ENCODE measurements at places on chromosomes 13 and 19. TPM values are rescaled to one million over a fixed set of nuclear protein-coding genes. Genes with fewer than 3 reads are reported as not detected.
A peak's percentile ranks its signal among the peaks of the same experiment; 100 is the strongest.

DNA sequence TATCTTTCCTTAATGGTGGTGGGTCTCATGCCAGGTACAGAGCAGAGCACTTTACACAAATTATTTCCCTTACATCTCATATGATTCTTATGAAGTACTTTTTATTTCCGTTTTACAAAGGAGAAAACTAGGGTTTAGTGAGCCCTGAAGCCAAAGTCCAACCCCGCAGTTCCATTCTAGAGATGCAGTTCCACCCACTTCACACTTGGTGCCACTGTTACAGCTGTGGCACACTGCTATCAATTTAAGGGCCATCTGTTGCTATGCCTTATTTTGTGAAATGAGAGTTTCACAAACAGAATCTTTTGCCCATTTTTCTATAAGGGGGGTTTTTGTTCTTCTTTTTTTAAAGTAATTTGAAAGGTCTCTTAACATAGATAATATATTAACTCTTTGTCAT lies 12.9 kb downstream of the MIPEP start:
- no peaks in the 10 kb centered on the region for H3K27me3 ChIP-seq
- no peak overlapping the region for H3K27ac ChIP-seq
- H3K36me3 ChIP-seq = no peaks in the 10 kb centered on the region
- no peak overlapping the region for H3K4me3 ChIP-seq
- H3K4me1 ChIP-seq = no peaks in the 10 kb centered on the region
- DNase-seq = no peak

DNA sequence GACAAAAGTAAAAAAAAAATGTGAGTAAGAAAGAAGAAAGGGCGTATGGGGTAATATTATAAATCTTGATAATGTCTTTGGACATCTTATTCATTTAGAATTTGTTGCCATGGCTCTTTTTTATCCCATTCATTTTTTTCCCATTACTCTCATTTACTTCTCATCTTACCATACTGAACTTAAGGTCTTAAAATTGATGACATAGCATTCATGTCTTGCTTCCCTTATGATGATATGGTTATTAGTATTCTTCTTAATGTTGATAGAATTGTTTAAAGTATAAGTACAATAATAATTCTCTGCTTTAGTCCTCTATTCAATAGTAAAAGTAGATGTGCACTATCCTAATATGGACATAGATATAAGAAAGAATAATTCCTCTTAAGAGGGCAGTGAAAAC lies 204.1 kb upstream of the KLF12 start:
- no peak overlapping the region for H3K27ac ChIP-seq
- no peak overlapping the region for H3K4me3 ChIP-seq
- H3K4me1 ChIP-seq = no peaks in the 10 kb centered on the region
- no peaks in the 10 kb centered on the region for H3K27me3 ChIP-seq

DNA sequence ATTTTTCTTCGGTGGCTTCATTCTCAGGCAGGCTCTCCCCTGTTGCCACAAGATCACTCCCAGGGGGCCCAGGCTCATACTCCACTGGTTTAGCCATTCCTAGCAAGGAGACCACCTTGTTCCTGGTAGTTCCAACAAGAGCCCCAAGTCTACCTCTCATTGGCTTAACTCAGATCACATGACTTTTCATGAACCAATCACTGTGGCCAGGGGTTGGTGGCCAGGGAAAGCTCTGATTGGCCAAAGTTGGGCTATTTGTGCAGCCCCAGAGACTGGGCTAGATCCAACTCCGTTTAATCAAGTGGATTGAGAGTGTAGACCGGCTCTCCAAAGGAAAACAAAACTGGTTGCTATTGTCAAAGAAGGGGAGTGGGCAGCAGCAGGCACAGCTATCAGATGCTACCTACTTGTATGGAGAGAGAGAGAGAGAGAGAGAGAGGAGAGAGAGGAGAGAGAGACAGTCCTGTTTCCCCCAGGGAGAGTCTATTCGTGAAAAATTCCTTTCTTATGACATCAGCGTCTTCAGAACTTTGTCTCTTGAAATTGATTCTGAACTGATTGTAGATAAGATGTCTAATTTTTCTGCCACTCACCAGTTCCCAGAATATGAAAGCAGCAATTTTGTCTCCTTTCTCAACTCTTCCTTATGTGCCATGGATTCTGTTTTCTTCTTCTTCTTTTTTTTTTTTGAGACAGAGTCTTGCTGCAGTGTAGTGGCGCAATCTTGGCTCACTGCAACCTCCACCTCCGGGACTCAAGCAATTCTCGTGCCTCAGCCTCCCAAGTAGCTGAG lies 5.9 kb downstream of the CEACAM19 start:
- no peaks in the 10 kb centered on the region for H3K36me3 ChIP-seq
- no peak overlapping the region for H3K4me3 ChIP-seq
- no peaks in the 10 kb centered on the region for H3K27me3 ChIP-seq

- H3K27ac ChIP-seq = peak overlapping the region; percentile 90
- peaks cover 9% of the 10 kb centered on the region for H3K4me1 ChIP-seq
- H3K36me3 ChIP-seq = peaks cover 40% of the 10 kb centered on the region
- peak overlapping the region; percentile 70 for H3K4me3 ChIP-seq
- H3K27me3 ChIP-seq = no peaks in the 10 kb centered on the region
Measured at GRCh38 chr19:13765395-13766094, 1.2 kb downstream of the MRI1 start.

GRCh38 chr13:85303630-85304029 lies 495.6 kb downstream of the SLITRK6 start:
- H3K27me3 ChIP-seq = no peaks in the 10 kb centered on the region
- no peaks in the 10 kb centered on the region for H3K4me1 ChIP-seq
- no peak for DNase-seq
- no peak overlapping the region for H3K4me3 ChIP-seq
- H3K27ac ChIP-seq = no peak overlapping the region

DNA sequence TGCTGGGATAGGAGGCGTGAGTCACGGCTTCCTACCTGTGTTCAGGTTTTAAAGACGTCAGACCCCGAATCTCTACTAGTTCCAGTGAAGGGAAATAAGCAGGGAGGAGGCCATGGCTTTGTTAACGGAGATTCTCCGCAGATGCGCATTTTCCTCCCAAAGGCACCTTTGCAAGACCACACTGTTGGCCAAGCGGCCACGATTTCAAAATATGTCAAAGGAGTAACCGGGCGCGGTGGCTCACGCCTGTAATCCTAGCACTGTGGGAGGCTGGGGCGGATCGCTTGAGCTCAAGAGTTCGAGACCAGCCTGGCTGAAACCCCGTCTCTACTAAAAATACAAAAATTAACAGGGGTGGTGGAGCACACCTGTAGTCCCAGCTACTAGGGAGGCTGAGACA lies 21.9 kb downstream of the ZNF763 start:
- H3K4me3 ChIP-seq = no peak overlapping the region
- H3K27ac ChIP-seq = peak overlapping the region; percentile 95

- H3K4me3 ChIP-seq = no peak overlapping the region
- H3K4me1 ChIP-seq = no peaks in the 10 kb centered on the region
- no peaks in the 10 kb centered on the region for H3K36me3 ChIP-seq
- H3K27ac ChIP-seq = no peak overlapping the region
- no peak for DNase-seq
Measured at GRCh38 chr13:80586356-80586755, 245.4 kb upstream of the SPRY2 start.

DNA sequence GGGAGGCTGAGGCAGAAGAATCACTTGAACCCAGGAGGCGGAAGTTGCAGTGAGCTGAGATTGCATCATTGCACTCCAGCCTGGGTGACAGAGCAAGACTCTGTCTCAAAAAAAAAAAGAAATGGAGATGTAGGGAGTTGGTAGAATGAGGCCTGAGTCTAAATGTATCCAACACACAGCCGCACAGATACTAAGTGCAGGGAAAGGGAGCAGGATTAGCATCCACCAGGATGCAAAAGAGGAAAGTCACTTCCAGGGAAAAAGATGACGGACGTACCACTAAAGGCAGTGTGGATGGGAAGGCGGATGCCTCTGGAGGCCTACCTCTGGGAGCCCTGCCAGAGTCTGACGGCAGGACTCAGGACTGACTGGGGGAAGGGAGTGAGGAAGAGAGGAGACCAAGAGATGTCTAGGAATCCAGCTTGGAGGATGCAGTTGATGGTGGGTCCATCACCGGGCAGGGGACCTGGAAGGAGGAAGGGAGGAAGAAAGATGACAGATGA lies 6.8 kb downstream of the FAM98C start:
- DNase-seq = no peak
- H3K27ac ChIP-seq = no peak overlapping the region
- peaks cover 14% of the 10 kb centered on the region for H3K36me3 ChIP-seq
- H3K4me3 ChIP-seq = no peak overlapping the region

DNA sequence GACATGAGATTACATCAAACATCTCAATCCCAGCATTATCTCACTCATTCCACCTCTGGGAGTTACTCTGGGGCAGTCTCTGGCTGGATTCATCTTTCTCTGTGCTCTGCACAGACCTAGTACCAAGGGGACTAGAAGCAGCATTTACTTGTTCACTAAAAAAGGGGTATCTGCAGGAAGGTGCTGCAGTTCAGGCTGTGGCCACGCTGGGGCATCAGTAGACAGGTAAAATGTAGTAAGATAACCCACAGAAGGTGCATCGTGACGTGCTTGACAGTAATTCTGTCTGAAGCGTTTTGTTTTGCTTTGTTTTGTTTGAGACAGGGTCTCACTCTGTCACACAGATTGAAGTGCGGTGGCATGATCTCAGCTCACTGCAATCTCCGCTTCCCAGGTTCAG lies 29.3 kb downstream of the ZNF564 start:
- peaks cover 33% of the 10 kb centered on the region for H3K36me3 ChIP-seq
- DNase-seq = no peak
- no peaks in the 10 kb centered on the region for H3K4me1 ChIP-seq

GRCh38 chr13:74215420-74215819 lies 81.2 kb upstream of the KLF12 start:
- no peak overlapping the region for H3K27ac ChIP-seq
- H3K36me3 ChIP-seq = no peaks in the 10 kb centered on the region
- no peak for DNase-seq
- H3K4me1 ChIP-seq = peaks cover 12% of the 10 kb centered on the region

- no peak overlapping the region for H3K4me3 ChIP-seq
- peaks cover 18% of the 10 kb centered on the region for H3K4me1 ChIP-seq
- no peaks in the 10 kb centered on the region for H3K36me3 ChIP-seq
- no peak for DNase-seq
- no peak overlapping the region for H3K27ac ChIP-seq
Measured at GRCh38 chr13:23654111-23655110, 84.2 kb downstream of the TNFRSF19 start.

DNA sequence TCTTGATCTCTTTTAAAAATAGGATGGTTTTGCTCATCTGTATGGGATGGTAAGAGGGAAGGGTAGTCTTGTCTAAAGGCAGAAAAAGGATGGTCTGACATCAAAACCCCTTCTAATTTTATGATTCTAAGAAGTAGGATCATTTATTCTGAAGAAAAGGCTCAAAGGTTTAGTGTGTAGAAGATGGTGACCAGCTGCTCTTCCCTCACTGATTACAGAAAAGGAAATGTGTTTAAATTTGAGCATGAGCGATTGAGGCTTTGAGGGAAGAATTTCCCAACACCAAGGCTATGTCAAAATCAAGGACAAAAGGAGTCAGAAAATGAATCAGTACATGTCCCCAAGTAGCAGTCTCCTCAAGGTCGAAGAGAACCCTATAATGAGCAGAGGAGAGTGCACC lies 909.8 kb downstream of the EFNB2 start:
- no peaks in the 10 kb centered on the region for H3K4me1 ChIP-seq
- H3K4me3 ChIP-seq = no peak overlapping the region
- no peak overlapping the region for H3K27ac ChIP-seq
- no peak for DNase-seq
- H3K27me3 ChIP-seq = no peaks in the 10 kb centered on the region

- no peak overlapping the region for H3K4me3 ChIP-seq
- peaks cover 12% of the 10 kb centered on the region for H3K27me3 ChIP-seq
- H3K27ac ChIP-seq = no peak overlapping the region
- no peak for DNase-seq
- H3K4me1 ChIP-seq = no peaks in the 10 kb centered on the region
- H3K36me3 ChIP-seq = peaks cover 7% of the 10 kb centered on the region
Measured at GRCh38 chr19:13931391-13932148, 6.6 kb downstream of the PODNL1 start.

DNA sequence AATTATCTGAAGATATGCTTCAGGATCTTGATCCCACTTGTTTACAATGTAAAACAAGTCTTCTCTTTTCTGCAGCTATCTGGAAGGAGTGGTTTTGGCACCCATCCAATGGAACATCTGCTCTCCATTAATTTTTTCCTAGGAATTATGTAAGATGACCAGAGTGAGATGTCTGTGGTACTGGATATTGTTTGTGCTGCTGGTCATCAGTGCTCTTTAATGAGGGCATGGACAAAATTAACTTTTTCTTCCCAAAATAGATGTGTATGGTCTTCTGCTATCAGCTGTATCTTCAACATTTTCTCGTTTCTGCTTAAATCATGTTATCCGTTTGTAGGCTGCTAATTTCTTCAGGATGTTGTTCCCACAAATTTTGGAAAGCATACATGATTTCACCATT lies 415.4 kb upstream of the KLHL1 start:
- no peaks in the 10 kb centered on the region for H3K36me3 ChIP-seq
- no peaks in the 10 kb centered on the region for H3K4me1 ChIP-seq
- DNase-seq = no peak
- no peak overlapping the region for H3K27ac ChIP-seq
- H3K27me3 ChIP-seq = no peaks in the 10 kb centered on the region
- H3K4me3 ChIP-seq = no peak overlapping the region

DNA sequence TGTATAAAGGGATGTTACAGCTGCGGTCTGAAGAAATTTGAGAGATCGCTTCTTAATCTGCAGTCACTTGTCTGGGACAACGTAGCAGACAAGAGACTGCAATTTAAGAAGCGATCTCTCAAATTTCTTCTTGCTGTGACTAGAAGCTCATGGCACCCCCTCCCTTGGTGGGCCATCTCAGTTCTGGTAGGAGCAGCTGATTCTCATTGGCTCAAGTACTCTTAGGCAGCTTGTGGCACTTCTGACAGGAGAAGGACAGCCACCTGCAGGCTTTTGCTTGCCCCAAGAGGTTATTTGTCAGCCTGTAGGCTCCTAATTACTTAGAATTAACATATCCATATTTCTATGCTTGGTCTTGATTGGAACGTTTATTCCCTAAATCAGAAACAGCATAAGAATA lies 503.0 kb downstream of the DCT start:
- no peaks in the 10 kb centered on the region for H3K4me1 ChIP-seq
- no peak overlapping the region for H3K27ac ChIP-seq
- no peaks in the 10 kb centered on the region for H3K27me3 ChIP-seq
- DNase-seq = no peak
- no peaks in the 10 kb centered on the region for H3K36me3 ChIP-seq

- no peaks in the 10 kb centered on the region for H3K4me1 ChIP-seq
- no peak overlapping the region for H3K27ac ChIP-seq
- no peak overlapping the region for H3K4me3 ChIP-seq
- no peak for DNase-seq
- peaks cover 28% of the 10 kb centered on the region for H3K27me3 ChIP-seq
- H3K36me3 ChIP-seq = no peaks in the 10 kb centered on the region
Measured at GRCh38 chr19:411723-412355, 2.9 kb upstream of the C2CD4C start.

GRCh38 chr13:41315443-41316047 lies 4.5 kb downstream of the NAA16 start:
- no peak overlapping the region for H3K4me3 ChIP-seq
- H3K36me3 ChIP-seq = no peaks in the 10 kb centered on the region
- no peak overlapping the region for H3K27ac ChIP-seq
- H3K27me3 ChIP-seq = no peaks in the 10 kb centered on the region

The ZNF611 gene
- polyA plus RNA-seq = 2.3 TPM

The PLPP2 gene
- polyA plus RNA-seq = 29.6 TPM

The NAPSA gene
- polyA plus RNA-seq = 2.0 TPM

The KLK11 gene
- 0.76 TPM for polyA plus RNA-seq

The PDX1 gene
- not detected for polyA plus RNA-seq

The CGB1 gene
- polyA plus RNA-seq = not detected

The SYCN gene
- polyA plus RNA-seq = not detected
